Fibroblast of the conjunctiva (primary cell): ENCODE measurements at places on chromosomes 7 and 10.

- no peak for DNase-seq
Observed at GRCh38 chr7:148570510-148570909, 20.1 kb upstream of the C7orf33 start.

DNA sequence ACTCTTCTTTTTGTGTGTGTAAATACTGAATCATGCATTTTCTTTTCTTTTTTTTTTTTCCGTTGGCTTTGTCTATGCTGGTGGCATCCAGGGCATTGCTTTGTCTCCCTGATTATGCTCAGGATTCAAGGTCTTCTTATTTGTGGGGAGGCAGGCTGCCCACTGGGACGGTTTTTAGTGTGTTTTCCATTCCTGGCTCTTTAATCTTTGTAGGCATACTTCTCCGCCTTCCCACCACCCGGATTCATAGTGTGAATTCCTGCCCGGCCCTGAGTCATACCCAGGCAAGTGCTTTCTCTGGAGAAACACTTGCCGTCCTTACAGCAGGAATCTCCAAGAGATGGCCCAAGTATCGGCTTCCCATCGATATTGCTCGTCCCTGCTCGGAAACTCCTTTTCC is 5.2 kb downstream of the ZNF655 start:
- no peak for DNase-seq

GRCh38 chr7:151178236-151178635 is 8.8 kb downstream of the ASB10 start:
- no peak for DNase-seq

- DNase-seq = no peak
Observed at GRCh38 chr7:71454981-71455380, 323.0 kb downstream of the GALNT17 start.

DNA sequence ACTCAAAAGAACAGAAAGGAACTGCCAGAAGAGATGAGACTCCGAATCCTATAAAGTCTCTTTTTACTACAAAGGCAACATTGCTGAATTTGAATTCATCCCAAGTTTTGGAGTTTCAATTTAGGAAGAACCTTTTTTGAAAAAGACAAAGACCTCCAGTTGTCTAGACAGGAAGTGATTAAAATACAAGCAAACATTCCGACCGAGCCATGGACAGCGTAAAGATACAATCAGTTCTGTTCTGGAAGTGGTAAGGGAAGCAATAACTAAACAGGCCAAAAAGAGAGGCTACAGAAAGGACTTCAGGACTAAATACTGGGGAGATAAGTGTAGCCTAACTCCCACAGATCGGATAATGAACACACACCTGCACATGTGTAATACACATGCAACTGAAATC is 101.0 kb downstream of the SMURF1 start:
- no peak for DNase-seq

- no peak for DNase-seq
Observed at GRCh38 chr10:84693006-84693405, 364.6 kb downstream of the CCSER2 start.

GRCh38 chr10:30000802-30001571 is 58.4 kb downstream of the JCAD start:
- peak; percentile 84 for DNase-seq

GRCh38 chr7:108236681-108237415 is 106.7 kb upstream of the LAMB4 start:
- DNase-seq = no peak

- no peak for DNase-seq
Observed at GRCh38 chr10:71945819-71946474, 18.2 kb upstream of the CHST3 start.

DNA sequence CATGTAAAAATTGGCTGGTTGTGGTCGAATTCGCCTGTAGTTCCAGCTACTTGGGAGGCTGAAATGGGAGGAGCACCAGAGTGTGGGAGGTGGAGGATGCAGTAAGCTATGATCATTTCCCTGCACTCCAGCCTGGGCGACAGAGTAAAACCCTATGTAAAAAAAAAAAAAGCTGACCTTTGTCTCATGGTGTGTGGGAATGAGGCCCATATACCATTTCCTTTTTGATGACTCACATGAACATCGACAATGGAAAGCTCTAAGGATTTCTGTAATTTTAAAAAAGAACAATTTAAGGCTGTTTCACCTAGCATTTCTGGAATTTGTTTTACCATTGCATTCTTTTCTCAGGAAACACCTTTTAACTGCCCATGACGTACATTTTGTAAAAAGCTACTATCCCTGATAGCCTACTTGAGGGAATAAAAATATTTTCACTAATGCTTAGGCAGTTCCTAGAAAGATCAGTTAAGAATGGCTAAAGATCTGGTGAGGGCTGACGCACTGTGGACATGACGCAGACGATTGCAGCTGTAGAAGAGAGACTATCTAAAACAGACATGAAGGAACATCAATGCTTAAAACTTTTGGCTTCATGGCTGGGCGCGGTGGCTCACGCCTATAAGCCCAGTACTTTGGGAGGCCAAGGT is 400.6 kb upstream of the IGFBP3 start:
- no peak for DNase-seq

DNA sequence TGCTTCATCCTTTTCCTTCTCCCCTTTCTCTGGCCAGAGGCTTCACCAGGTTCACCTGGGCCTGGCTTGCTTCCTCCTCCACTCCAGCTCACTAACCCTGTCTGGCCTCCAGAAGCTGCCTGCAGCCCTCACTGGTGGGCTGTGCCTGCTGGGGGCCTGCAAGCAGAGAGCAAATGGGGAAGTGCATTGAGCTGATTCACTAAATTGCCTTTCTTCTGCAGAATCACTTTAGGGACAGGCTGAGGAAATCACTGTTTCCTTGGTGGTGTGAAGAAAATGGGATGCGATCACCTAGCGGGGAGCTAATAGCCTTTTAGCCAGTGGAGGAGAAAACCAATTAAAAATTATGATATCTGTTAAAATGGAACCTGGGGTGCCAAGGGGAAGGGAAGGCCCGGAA is 3.0 kb downstream of the RET start:
- DNase-seq = no peak

DNA sequence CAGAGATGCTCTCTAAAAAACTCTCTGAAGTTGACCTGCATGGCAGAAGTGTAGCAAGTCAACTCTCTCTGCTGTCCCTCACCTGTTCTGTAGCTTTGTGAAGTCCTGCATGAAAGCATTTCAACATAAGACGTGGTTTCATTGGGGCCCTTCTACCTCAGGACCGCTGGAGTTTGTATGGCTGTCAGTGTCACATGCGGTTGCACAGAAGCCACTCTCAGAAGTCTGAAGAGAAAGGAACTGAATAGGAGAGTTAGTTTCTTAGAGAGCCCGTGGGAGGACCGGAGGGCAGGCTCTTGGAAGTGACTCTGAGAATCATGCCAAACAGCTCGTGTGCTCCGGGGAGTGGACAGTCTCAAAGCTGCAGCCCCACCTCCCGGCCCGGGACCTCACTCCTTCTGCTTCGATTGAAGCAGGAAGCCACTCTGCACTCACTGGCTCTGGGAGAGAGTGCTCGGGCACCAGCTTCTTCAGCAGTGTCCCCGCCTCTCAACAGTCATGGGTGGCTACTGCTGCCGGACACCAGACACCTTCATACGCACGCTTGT is 486.7 kb downstream of the SDK1 start:
- DNase-seq = no peak

GRCh38 chr10:72177454-72177853 is 38.4 kb upstream of the ANAPC16 start:
- DNase-seq = no peak

- no peak for DNase-seq
Observed at GRCh38 chr10:129564923-129565322, 97.9 kb downstream of the MGMT start.

DNA sequence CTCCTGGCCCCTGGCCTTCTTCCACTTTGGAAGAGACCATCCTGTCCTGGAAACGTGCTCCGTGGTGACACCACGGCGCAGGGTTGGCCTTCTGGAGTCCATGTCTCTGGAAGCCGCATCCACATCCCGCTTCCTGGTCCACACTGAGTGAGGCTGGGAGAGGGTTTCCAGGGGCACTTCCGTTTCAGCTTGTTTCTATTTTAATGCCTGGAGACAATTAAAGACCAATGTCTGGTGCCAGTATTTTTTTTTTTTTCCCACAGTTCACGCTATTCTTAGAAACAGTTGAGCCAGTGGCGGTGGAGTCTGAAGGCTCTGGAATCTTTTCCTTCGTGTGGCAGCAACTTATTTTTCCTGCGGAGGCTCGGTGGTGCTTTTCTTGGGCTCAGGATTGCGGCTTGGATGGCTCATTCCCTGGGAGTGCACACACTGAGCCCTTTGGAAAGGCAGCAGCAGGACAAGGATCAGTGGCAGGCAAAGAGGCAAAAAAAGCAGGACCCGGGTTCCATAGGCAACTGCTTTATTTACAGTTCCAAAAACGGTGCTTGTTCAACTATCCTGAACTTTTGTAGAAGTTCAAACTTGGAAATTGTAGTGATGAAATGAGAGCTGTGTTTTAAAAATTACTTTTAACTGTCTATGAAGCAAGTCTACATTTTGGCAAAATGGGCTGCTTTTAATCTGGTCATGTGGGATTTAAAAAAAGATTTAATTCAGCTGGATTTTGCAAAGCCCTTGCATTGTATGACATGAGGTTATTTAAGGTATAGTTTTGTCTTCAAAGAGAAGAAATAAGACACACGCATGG is 202.8 kb downstream of the BAMBI start:
- no peak for DNase-seq
